ENCODE measurements at places on chromosomes 7 and 10.
A peak's percentile ranks its signal among the peaks of the same experiment; 100 is the strongest.

GRCh38 chr10:4082861-4083260 lies 297.9 kb upstream of the KLF6 start:
- DNase-seq, result no peak

DNA sequence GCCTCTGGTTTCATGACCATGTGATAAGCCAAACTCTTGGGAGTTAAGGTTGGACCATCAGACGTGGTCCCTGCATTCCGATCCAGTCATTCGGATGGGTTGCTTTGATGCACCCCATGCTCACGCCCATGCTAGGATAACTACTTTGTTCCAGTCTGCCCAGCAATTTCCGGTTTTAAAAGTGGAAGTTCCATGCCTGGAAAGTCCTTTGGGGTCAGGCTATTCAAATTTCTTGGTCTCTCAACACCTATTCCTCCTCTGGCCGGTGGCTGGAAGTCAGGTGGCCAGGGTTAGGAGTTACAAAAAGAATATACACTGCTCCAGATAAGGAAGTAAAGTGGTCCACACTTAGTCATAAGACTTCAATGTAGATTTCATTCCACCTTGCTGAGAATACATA lies 37.7 kb upstream of the HABP2 start:
- no peak for DNase-seq

- no peak for DNase-seq
Observed at GRCh38 chr7:27188386-27189294, 3.6 kb upstream of the HOXA11 start.

DNA sequence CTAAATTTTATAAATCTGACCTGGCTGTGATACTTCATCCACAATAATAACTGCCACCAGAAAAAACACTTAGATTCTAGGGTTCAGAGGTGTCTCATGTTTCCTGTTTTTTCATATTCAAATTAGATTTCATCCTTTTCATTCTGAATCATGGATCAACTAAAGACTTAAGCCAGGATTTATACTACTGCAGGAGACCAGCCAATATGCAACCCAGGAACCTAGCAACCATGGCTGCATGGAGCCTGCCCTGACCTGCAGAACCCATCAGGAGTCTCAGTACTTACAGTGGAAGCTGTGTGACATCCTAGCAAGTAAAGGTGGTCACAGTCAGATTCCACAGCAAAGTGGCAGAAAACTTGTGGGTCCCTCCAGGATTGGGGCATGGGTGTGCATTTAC lies 40.5 kb upstream of the RNF148 start:
- DNase-seq, result no peak

- DNase-seq, result peak; percentile 87
Observed at GRCh38 chr7:128236924-128237586, 4.0 kb upstream of the LEP start.

GRCh38 chr10:78502210-78502936 lies 468.7 kb downstream of the RPS24 start:
- DNase-seq, result peak; percentile 16

- DNase-seq, result no peak
Observed at GRCh38 chr10:30238836-30239235, 110.2 kb downstream of the MTPAP start.

DNA sequence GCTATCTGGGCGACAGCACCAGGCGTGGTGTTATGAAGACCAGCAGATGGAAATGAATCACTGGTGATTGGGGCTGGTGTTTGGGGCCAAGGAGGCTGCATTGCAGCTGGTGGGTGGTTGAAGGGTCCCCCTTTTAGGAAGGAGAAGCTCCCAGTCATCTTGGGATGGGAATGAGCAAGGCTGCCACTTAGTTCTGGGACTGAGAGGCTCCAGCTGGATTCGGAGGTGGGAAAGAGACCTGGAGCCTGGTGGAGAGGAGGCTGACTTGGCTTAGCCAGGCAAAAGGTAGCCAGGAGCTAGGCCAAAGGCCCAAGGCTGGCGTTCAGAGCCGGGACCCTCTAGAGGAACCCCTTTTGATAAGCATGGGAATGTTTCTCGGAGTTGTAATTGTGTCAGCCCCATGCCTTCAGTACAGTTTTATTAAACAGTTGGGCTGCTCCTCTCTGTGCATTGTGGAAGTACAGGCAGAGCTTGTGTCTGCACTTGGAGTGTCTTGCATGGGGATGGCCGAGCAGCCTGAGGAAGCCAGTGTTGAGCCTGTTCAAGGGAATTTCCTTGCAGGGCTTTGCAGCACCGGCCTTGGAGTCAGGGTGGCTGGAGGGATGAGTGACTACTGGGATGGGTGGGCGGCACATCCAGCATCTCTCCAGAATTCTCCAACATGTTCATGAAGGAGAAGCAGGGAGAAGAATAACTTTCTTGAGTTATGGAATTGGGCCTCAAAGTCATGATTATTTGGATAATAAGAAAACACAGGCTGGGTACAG lies 234.9 kb downstream of the BAMBI start:
- no peak for DNase-seq

DNA sequence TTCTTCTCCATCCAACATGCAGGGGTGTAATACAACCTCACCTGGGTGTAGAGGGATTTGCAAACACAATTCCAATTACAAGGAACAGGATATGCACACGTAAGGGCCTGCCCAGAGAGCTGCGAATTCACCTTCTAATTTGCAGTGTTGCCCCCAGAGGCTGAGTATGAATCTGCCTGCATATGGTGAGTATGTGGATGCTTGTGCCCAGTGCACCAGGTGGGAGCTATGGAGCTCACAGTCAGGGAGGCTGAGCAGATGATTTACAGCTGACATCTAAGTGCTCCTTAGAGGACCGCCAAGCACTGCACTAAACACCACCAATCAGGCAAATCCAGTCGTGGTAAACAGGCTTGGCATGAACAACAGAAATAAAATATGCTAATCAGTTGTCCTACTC lies 132.0 kb downstream of the RELN start:
- no peak for DNase-seq

DNA sequence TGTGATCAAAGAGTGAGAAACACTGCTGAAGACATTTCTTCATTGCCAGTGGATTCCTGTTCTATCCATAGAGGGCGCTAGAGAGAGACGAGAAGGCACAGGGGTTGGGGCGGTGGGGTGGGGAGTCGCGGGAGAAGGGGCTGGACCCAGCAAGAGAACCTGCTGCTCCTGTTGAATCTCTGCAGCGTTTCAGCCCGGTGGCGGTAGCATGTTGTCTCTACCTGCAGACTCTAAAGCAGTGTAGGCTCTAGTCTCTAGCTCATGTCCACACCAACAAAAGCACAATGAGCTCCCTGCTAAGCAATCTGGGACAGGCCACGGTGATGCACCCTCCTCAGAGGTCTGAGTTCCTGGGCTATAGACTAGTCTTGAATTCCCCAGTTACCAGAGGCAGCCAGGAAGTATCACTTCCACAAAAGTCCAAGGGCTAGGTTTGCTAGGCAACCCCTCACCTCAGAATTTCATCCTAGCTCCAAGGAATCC lies 167.7 kb downstream of the DGKB start:
- no peak for DNase-seq

- no peak for DNase-seq
Observed at GRCh38 chr7:148588168-148588567, 2.4 kb upstream of the C7orf33 start.

DNA sequence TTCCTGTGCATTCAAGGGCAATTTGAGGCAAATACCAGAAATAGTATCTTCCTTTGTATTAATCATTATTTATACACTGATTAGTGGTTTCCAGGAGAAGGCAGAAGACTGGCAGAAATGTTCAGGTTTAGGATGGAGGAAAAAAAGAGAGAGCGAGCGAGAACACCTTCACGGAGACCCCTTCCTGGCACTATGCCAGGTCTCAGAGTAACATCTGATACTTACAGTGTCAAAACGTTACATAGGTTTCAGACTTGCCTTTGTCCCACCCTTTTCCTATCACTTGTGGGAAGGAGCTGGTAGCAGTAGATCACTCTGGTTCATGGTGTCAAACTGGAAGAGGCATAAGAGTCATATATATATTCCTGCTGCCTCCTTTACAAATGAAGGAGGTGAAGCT lies 652 bp downstream of the OR2A12 start:
- no peak for DNase-seq

DNA sequence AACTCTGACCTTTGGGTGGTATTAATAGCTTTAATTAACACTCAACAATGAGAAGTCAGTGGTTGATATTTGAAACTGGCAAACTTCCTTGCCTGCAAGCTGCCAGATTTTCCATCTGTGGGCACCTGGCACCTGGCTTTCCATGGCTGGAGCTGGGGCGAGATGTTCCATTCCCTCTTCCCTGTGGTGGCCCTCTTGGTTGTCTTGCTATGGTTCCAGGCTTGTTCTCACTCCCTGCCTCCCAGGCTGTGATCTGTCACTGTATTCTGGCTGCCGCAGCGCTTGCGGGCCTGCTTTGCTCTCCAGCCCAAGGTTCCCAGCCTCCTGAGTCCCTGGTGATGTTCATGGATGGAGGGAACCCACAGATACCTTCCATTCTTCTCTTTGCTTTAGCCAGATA lies 201.0 kb downstream of the FRMD4A start:
- DNase-seq, result no peak

GRCh38 chr7:151211155-151211772 lies 976 bp upstream of the H2BK1 start:
- no peak for DNase-seq

- peak; percentile 28 for DNase-seq
Observed at GRCh38 chr7:32958046-32959025, 1.1 kb downstream of the FKBP9 start.

- no peak for DNase-seq
Observed at GRCh38 chr10:86597306-86597705, 57.0 kb upstream of the OPN4 start.

- no peak for DNase-seq
Observed at GRCh38 chr10:101389986-101390531, 36.1 kb downstream of the BTRC start.

DNA sequence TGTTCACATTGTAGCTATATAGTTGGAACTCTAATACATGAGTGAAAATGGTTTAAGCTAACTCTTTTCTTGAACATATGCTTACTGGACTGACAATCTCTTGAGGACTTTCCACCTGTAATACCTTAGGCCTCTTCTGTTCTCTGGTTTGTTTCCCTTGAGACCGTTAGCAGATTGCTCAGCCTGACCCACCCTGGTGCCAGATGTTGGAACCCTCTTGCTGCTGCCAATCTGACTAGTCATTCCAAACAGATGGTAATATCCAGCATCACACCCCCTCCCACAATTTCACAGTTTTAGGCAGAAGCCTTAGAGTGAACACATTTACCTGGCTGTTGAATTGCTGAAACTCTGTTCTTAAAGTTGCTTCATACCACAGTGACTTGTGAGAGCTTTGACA lies 18.7 kb downstream of the CALD1 start:
- peak; percentile 14 for DNase-seq

DNA sequence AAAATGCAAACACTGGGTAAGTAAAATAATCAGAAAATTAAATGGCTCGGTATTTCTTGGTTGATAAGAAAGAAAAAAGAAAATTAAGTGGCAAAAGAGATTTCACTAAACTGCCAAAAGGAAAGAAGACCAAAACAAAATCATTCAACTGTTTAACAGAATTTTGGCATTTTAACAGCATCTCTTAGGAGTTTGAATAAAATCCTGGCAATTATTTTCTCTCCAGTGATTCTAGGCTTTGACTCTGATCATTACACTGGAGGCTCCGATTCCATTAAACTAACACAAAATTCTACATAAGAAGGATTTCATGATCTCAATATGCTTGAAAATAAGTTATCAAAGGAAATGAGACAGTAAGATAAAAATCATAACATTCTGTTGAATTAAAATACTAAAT lies 62.3 kb downstream of the ARHGAP21 start:
- no peak for DNase-seq
